Lung (tissue), 17 donors: ENCODE measurements at places on chromosomes 4 and X.
A peak's percentile ranks its signal among the peaks of the same experiment; 100 is the strongest.

- no peak for DNase-seq
Observed at GRCh38 chrX:31099536-31100090, 27.8 kb upstream of the FTHL17 start.

- no peak for DNase-seq
Observed at GRCh38 chr4:132245319-132245718, 903.8 kb upstream of the PCDH10 start.

DNA sequence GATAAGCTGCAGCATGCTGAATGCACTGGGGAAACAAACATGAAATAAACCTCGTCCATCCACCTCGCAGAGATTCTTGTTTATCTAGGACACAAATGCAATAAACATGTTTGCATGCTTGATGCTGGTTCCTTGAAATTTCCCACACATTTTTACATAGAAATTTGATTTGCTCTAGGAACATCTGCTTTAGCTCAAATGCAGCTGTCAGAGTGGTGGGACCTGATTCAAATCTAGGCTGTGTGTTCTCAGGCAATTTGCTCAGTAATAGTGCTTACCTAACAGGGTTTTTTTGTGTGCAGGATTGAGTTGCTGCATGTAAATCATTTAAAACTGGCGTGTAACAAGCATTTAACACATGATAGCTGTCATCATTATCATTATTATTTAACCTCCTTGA, 293.1 kb downstream of the QDPR start:
- peak; percentile 51 for DNase-seq

- no peak for DNase-seq
Observed at GRCh38 chr4:99028187-99028586, 32.7 kb downstream of the METAP1 start.

GRCh38 chrX:38660395-38661102, 99.2 kb downstream of the TSPAN7 start:
- no peak for DNase-seq

- peak; percentile 10 for DNase-seq
Observed at GRCh38 chr4:143700416-143701352, at the start of gene FREM3. FREM3 (minus strand) TSS chr4:143700675; CDS start chr4:143700675, 0 bp downstream.

DNA sequence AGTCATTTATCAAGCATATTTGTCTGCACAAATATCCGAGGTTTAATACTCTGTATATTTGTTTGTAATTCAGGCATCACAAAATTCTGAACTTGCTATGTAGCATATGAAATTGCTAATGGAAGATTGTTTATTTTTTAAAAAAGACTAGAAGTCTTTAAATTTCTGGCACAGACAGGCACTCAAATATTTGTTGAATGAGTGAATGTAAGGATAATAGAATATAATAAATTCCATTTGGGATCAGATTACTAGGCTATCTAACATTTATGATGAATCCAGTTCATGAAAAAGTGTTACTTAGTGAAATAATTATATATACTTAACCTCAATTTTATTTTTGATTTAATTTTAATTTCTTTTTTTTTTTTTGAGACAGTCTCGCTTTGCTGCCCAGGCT, 30.4 kb upstream of the TEC start:
- DNase-seq = no peak

DNA sequence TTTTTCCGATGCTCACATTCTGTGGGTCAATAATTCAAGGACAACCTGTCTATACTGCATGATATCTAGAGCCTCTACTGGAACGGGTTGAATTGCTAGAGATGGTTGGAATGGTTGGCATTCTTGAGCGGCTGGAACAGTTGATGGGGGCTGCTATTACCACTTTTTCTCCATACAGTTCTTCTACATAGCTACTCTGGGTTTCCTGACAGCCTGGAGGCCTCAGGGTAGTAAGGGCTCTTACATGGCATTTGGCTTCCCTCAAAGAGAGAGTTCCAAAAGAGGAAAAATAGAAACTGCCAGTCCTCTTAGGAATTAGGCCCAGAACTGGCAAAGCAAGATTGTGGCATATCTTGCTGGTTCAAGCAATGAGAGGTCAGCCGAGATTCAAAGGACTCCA, 53.1 kb downstream of the NAA11 start:
- no peak for DNase-seq

DNA sequence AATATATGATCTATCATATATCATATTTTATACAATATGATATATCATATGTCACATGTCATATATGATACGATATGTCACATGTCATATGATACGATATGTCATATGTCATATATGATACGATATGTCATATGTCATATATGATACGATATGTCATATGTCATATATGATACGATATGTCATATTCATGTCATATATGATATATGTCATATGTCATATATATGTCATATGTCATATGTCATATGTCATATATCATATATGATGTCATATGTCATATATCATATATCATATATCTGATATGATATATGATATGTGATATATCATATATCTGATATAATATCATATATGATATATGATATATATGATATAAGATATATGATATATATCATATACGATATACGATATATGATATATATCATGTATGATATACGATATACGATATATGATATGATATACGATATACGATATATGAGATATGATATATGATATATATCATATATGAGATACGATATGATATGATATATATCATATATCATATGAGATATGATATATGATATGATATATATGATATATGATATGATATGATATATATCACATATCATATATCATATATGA, 122.3 kb upstream of the USP9X start:
- DNase-seq = no peak
